GM04503 (cell line): ENCODE measurements at places on chromosomes 7 and 10.

GRCh38 chr10:116026725-116027124 lies 246.3 kb downstream of the GFRA1 start:
- DNase-seq: no peak

DNA sequence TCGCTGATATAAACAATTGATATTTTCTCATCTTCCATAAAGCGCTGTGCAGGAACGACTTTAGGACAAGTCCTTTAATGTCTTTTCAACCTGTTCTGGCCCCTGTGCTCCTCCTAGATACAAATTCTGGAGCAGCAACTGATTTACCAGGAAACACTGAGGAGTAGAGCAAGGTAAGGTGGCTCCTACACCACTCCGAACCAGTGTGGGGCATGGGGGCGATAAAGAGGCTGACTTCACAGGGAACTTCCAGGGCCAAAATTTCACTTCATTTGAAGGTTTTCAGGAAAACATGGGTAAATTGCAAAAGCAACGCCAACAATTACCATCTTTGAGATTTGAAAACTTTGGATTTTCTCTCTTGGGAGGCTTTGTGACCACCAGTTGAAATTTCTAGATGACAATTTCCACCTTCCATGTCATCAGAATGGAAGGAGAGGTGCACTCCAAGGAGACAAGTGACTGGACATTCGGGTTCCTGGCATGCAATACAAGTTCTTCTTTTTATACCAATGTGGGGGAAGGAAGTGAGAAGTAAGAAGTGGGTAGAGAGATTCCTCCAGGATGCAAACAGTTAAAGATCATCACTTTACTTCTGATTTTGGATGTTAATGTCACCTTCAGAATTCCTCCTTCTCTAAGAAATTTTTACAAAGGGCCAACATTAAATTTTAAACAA lies 118.5 kb downstream of the FAM107B start:
- DNase-seq: no peak

GRCh38 chr7:137110091-137110509 lies 233.4 kb downstream of the PTN start:
- DNase-seq: no peak

- no peak for DNase-seq
Observed at GRCh38 chr7:73633844-73634243, 9.5 kb upstream of the MLXIPL start.

- no peak for DNase-seq
Observed at GRCh38 chr7:142646386-142647140, 102.7 kb upstream of the PRSS1 start.

DNA sequence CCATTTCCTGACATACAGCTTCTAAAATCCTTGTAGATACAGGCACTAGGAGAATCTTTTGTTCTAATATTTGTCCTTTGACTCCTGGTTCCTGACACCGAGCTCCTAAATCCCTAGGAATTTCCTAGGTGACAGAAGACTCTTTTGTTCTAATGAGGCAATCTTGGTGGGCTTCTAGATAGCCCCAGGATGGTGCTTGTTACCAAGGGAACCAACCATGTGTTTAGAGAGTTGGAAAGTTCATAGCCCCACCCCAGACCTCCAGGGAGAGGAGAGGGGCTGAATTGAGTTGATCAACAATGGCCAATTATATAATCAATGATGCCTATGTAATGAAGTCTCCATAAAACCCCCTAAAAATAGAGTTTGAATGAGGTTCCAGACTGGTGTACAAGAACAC lies 145.1 kb downstream of the JMJD1C start:
- no peak for DNase-seq
